ENCODE measurements at places on chromosomes 13 and 19.

DNA sequence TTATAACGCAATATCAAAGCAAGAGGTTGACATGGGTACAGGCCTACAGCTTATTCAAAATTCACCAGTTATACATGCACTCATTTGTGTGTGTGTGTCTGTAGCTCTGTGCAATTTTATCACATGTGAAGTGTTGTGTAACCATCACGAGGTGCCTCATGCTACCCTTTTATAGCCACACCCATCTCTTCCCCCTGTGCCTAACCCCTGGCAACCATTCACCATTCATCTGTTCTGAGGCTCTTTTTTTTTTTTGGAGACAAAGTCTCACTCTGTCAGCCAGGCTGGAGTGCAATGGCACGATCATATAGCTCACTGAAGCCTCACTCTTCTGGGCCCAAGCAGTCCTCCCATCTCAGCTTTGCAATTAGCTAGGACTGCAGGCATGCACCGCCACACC, 78.4 kb downstream of the DPF1 start:
- DNase-seq = peak; percentile 67

DNA sequence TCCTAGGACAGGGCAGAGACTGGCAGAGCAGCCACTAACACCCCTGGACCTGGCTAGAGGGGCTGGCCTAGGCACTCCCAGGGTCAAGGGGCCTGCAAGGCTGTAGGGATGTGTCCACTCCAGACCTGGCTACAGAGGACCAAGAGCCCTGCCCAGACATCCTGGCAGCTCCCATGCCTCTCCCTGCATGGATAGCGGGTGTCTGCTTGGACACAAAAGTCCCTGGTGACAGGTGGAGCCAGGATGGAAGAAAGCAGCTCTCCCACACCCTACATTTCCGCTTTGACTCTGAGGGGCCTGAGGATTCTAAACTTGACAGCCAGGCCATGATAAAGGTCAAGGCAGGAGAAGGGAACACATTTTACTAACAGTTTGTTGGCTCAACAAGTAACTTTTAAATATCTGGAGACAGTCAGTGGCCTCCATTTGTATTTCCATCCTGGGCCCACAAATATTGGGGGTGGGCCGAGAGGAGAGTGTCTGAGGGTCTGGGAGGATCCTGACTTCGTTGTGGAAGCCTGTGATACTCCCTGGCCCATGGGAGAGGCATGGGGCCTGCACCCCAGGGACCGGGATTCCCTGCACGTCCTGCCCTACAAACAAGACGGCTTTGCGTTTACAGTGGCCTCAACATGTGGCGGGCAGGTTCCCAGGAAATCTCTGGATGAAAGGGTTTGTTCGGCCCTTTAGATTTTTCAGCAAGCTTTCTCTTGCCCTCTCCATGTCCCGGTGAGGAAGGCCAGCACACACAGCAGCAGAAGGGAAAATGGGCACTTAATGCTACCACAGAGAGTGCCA, 19.8 kb upstream of the SLC7A9 start:
- no peak for DNase-seq

- DNase-seq = no peak
Measured at GRCh38 chr13:76720821-76721220, 165.4 kb downstream of the KCTD12 start.

DNA sequence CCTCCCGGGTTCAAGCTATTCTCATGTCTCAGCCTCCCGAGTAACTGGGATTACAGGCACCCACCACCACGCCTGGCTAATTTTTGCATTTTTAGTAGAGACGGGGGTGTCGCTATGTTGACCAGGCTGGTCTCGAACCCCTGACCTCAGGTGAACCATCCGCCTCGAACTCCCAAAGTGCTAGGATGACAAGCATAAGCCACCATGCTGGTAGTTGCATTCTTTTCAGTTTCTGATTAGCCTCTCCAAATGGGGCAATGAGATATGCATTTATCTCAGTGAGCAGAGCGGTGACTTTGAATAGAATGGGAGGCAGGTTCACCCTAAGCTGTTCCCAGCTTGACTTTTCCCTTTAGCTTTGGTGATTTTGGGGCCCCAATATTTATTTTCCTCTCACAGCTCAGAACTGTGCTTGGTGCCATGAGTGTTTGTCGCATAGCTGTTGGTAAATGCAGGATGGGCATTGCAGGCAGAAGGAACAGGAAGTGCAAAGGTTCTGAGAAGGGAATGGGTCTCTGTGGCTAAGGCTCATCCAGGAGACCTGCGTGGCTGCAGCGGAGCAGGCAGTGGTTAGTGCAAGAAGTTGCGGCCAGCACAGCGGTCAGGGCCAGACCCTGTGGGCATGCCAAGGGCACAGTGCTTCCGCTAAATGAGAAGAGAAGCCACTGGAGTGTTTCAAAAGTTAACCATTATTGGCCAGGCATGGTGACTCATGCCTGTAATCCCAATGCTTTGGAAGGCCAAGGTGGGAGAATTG, 20.7 kb downstream of the LYPD3 start:
- no peak for DNase-seq

- DNase-seq = peak; percentile 44
Measured at GRCh38 chr13:106417467-106418110, 117.9 kb downstream of the EFNB2 start.

- DNase-seq = peak; percentile 40
Measured at GRCh38 chr13:31538067-31539042, 201.0 kb upstream of the RXFP2 start.

GRCh38 chr19:18265582-18265981, 8.7 kb downstream of the IQCN start:
- DNase-seq = no peak

GRCh38 chr13:74398599-74398998, 264.4 kb upstream of the KLF12 start:
- DNase-seq = no peak

GRCh38 chr19:14072535-14073260, at the start of gene MISP3:
TSS of gene MISP3 (plus strand) at chr19:14072786. CDS start at chr19:14073310, 524 bp downstream.
- peak; percentile 53 for DNase-seq

GRCh38 chr13:63455938-63456337, 2040.3 kb upstream of the PCDH20 start:
- no peak for DNase-seq

DNA sequence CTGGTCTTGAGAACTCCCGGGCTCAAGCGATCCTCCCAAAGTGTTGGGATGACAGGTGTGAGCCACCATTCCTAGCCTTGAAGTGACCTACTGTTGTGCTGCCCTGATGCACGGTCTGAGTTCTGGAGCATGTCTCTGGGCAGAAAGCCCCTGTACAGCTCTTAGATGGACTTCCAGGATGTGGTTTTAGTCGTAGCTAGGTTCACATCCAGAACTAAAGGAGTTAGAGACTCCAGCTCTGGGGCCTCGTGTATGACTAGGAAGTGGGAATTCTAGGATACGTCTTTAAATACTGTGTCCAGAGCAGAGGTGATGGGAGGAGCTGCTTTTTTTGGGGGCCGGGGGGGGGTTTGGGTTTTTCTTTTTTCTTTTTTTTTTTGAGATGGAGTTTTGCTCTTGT, 12.2 kb downstream of the UPF1 start:
- no peak for DNase-seq

DNA sequence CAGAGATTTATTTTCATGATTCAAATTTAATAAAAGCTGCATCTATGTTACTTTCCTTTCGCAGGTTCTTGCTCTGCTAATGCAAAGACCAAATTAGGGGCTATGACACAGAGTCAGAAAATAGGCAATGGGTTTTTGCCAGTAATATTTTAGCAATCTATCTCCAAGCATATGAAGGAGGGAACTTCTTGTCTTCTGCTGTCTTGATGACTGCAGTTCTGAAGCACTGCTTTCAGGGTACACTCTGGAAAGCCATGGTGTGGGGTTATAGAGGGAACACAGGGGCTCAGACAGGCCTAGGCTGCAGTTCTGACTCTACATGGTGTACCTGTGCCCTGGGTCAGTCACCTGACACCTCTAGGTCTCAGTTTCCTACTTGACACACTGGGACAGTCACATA, 263.4 kb downstream of the DNAJC15 start:
- DNase-seq = no peak

DNA sequence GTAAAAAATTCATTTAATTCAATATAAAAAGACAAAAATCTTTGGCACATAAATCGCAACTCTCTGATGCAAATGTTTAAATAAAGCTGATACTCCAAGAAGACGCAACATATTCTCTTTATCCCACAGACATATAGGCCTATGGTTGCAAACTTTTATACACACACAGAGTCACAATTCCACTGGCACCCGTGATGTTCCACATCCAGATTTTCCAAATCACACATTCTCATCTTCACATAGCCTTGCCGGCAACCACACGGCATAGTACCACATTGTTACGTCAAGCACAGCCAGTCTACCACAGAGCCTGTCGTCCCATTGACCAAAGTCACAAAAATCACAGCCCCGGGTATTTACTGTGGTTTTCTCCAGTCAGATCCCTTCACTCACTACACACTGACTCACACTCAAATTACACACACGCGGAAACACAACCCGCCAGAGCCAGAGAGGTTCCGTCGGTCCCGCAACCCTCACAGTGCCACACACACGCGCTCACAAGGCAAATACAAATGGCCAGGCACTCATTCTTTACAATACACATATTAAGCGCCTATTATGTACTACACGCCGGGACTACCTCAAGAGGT, 546 bp upstream of the ZNF546 start:
- DNase-seq = peak; percentile 57

- DNase-seq = no peak
Measured at GRCh38 chr13:98345107-98345935, 168.3 kb upstream of the RNF113B start.

DNA sequence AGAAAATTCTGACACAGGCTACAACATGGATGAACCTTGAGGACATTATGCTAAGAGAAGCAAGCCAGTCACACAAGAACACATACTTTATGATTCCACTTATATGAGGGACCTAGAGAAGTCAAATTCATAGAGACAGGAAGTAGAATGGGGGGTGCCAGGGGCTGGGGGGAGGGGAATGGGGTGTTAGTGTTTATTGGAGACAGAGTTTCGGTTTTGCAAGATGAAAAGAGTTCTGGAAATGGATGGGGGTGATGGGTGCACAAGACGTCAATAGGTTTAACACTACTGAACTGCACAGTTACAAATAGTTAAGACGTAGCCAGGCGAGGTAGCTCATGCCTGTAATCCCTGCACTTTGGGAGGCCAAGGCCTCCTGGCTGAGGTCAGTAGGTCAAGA, 3.5 kb upstream of the ZNF787 start:
- DNase-seq = no peak

GRCh38 chr13:21048901-21049698, 12.3 kb downstream of the LATS2 start:
- DNase-seq = no peak

DNA sequence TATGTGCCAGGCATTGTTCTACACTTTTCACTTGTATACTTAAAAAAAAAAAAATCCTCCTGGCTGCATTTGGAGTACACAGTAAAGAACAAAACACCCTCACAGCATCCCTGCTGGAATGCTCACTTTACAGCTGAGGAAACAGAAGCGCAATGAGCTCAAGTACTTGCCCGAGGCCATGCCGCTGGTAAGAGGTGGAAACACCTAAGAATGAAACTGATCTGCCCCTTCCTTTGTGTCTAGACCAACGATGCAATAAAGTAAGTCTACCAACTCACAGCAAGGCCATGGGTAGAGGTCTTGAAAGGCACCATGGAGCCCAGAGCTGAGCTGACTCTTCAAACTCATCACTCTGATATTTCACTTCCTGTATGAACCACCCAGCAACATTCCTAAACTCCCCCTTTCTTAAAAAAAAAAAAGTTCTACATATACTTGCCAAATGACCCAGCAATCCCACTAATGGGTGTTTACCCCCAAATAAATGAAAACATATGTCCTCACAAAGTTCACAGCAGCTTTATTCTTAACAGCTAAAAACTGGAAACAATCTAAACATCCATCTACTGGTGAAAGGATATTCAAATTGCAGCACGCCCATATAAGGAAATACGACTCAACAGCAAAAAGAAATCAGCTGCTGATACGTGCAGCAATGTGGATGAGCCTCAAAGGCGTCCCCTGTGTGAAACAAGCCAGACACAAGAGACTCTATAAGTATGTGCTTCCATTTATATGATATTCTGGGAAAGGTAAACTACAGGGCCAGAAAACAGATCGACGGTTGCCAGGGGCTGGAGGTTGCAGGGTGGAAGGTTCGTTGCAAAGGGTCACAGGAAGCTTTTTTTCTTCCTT, 236.6 kb upstream of the MAB21L1 start:
- DNase-seq = peak; percentile 51

- DNase-seq = peak; percentile 44
Measured at GRCh38 chr13:44470638-44471562, 97.3 kb downstream of the SERP2 start.

DNA sequence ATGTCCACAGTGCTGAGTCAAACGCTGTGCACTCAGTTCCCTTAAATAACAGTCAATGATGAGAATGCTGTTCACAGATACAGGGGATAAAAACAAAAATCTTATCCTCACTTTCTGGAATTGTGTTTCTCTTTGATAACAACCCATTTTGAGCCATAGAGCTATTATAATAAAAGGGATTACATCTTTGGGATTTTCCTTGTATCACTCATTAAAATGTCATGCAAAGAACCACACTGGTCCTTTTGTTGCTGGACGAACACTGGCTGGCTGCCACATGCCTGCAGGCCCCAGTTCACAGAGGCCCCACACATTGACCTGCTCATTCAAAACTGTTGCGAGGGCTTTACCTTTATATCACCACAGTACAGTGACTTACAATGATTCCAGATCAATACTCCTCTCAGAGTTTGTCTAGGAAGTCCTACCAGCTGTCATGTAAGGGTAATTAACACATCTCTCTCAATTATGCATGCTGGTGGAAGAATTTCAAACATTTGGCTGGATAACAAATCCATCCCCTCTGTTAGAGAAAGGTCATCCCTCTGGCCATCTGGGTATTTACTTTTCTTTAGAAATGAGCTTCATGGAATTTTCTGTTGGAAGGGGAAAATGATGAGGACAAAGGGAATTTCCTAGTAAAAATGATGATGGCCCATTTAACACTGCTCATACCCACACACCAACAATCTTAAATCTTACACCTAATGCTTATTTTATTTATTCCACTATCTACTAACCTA, 85.9 kb downstream of the MBNL2 start:
- DNase-seq = peak; percentile 62

DNA sequence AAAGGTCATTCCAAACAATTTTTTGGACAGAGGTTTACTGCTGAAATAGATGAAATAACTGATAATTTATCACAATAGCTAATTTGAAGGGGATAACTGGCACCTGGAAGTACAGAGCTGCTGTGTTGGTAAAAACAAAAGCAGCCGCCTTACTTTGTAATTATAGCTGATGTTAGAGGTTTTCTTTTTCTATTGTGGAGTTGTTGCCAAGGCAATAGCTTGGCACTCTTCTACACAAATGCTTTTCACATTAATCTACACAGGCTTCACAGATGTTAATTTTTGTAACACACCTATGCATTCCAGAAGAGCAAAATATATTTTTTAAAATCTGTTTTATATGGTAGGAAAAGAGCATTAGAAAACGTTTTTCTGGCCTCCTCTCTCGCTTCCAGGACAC, 56.9 kb downstream of the LACC1 start:
- no peak for DNase-seq
